Aorta (tissue), 5 donors: ENCODE measurements at places on chromosomes 11 and 22.

DNA sequence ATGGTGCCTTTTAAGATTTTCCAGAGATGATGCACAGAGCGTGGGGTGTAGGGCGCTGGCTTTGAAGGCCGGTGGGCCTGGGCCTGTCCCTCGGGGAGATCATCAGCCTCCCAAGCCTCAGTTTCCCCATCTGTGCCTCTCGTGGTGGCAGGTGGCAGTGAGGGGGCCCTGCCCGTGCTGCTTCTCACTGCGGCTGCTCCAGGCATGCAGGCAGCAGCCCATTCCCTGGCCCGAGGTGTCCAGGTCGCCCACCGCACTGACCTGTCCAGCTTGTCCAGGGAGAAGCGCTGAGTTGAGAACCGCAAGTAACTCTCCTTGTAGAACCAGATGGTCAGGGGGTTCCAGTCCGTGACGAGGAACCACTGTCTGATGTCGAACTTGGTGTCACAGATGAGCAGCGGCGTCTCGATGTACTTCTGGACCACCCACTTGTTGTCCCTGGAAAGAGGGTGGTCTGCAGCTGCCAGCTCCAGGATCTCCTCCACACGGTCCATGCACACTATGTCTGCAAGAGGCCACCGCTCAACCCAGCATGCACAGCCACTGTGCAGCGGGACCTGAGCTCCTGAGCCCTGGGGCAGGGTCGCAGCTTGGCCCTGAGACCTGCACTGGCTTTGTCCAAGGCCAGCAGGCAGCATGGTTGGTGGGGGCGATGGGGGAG, 20.5 kb upstream of the IL17REL start:
- DNase-seq = peak; percentile 71

DNA sequence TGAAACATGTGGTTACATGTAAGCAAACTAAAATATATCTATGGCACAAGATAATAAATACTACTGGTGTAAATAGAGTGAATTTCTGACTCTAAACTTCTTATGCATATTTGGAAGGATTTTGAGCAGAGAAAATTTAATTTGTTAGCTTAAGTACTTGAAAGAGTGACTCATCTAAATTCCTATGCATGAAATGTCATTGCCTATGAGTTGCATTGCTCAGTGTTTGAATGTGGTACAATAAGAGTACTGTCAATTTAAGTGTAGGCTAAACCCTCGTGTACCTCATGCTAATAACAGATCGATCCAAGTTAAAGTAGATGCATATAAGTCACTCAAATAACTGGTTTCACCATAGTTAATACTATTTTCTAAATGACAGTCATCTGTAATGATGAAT, 5.3 kb upstream of the CARD18 start:
- no peak for DNase-seq

GRCh38 chr11:96219981-96220623, 122.9 kb downstream of the MAML2 start:
- no peak for DNase-seq

DNA sequence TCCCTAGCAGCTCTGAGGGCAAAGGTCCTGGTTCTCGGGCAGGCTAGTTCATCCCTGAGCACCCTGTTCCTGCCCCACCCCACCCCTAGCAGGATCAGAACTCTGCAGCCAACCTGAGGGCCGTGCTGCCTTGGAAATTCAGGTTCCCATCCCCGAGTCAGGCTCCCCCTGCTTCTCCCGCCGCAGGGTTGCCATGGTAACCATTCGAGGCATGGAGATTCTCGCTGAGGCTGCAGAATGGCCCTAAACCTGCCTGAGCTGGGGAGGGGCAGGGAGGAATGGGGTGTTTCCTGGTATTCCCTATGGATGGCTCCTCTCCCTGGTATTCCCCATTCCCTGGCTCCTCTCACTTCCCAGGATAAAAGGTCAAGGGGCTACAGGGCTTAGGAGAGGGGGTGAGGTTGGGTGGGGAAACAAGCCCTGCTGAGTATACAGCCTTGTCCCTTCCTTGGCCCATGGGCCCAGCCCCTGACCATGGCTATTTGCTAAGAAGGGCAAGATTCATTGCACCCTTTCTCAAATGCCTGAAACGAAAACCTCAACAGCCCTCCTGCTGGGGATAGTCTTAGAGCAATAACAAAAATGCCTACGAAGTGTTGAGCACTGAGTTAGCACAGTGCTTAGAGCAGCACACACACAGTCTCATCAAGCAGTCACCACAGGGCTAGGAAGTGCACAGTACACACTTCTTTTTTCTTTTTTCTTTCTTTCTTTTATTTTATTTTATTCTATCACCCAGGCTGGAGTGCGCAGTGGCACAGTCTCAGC, 58.7 kb downstream of the CHST1 start:
- DNase-seq = no peak

DNA sequence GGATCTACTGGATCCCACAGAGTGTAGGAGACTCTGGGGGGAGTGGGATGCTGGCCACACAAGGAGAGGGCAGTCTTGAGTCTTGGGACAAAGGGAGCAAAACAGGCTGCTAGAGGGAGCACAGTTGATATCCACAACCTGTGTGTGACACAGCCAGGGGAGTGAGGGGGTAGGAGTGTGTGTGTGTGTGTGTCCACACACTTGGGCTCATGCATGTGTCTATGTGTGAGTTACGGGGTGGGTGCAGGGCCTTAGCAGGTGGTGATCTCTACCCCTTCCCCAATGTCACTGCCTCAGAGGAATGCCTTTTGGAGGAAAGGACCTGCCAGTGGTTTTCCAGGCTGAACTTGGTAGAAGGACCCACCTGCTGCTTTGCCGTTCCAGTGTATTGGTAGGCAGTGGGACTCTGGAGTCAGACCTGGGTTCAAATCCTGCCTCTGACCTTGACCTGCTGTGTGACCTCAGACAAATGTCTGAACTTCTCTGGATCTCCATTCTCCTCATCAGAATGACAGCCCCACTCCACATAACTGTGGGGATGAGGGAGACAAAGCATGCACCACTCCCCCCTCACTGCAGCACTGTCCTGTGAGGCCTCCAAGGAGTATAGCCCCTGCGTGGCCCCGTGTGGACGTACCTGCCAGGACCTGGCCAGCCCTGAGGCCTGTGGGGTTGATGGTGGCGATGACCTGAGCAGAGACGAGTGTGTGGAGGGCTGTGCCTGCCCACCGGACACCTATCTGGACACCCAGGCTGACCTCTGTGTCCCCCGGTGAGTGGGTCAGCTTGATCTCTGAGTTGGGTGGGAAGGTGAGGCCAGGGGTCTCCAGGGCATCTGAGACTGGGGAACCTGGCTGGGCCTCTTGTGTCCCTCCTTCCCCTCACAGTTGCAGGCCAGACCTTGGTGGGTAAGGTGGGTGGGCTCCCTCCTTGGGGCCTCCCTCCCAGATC, 27.4 kb downstream of the OTOG start:
- no peak for DNase-seq

DNA sequence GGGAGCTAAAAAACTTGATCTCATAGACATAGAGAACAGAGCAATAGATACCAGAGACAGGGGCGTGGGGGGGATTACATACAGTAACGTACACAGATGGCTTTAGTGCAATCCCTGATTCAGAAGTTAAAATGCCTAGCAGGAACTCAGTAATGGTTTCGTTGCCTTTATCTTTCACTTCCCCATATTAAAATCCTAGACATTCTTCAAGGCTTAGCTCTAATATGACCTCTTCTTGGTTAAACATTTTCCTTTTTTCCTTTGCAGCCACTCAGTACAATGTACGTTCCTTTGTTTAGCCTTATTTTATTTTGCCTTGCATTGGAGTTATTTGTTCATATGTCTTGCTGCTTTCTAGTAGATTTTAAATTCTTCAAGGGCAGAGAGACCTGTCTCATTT, 104.9 kb downstream of the C11orf87 start:
- no peak for DNase-seq

GRCh38 chr22:47442821-47443220, 680.4 kb downstream of the TBC1D22A start:
- peak; percentile 28 for DNase-seq

DNA sequence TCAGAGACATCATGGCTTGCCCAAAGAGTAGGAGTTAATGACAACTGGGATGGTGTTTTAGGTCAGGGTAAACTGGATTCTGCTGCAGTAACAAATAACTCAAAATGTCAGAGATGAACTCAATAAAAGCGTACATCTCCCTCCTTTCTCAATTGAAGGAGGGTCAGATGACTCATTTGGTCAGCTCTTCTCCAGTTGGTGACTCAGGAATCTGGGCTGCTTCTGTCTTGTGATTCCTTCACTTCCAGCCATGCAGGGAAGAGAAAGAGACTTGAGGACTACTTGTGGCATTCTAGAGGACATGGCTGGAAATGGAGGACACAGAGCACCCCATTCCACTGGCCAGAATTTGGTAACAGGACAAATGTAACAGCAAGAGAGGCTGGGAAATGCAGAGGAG, 3.2 kb upstream of the SYT13 start:
- DNase-seq = no peak

GRCh38 chr11:20193307-20193706, 33.0 kb upstream of the DBX1 start:
- no peak for DNase-seq

GRCh38 chr11:33700063-33700501, 544 bp downstream of the C11orf91 start:
- DNase-seq = no peak

DNA sequence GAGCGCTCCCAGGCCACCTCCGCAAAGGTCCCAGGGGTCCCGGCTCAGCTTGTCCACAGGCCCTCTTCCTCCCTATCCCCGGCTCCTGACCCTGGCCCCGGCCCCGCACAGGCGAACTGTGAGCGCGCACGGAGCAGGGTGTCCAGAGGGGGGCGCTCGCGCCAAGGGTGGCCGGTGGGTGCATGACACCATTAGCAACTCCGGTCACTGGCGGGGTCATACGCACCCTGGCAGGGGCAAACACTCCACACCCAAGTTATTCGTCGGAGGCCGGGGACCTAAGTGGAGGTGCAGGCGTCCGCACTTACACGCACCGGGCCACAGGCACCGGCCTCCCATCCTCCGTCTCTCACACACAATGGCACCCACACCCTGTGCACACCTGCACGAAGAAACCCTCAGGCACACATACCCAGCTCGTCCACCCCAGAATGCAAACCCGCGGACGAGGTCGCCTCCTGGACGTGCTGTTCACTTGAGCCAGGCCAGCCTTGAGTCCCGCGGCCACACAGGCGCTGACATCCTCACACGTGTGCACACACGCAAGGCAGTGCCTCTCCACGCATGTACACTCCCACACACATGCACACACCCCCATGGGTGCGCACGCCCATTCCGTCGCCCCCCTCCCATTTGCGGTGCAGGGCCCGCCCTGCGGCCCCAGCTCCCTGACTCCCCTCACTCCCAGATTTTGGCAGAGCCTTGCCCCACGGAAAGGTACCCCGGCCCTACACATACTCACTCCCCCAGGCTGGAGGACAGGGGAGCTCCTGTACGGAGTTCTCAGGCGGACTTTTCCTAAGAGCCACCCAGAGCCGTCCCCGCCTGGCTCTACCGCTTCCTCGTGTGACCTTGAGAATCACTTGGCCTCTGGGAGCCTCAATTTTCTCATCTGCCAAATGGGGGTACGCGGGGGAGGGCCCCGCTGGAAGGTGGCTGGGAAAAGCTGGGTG, at the start of gene RASGRP2:
Gene RASGRP2, minus strand, starts transcription at position 552 of the 953 bp plus-strand sequence. CDS start 1,276 bp downstream, outside the sequence.
- peak; percentile 96 for DNase-seq
